Suppressor macrophage (primary cell): ENCODE measurements at places on chromosomes 1 and 21.

- no peak for DNase-seq
Observed at GRCh38 chr1:166999075-166999474, 10.0 kb downstream of the MAEL start.

GRCh38 chr1:147215540-147215916, 9.6 kb downstream of the FMO5 start:
- no peak for DNase-seq

DNA sequence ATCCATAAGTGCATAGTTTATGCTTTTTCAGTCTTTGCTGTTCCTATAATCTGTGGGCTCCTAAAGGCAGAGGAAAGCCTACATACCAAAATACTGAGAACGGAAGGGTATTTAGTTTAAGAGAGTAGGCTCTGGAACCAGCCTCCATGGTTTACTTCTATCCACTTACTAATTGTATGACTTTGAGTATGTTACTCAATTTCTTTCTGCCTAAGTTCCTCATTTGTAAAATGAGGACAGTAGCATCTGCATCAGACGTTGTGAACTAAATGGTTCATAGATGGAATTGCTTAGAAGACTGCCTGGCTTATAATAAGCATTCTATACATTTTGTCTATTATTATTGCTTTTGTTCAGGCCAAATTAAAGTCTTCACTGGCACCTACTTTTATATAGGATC, 111.0 kb downstream of the NTNG1 start:
- DNase-seq = no peak

- no peak for DNase-seq
Observed at GRCh38 chr1:183074215-183074614, 51.0 kb downstream of the LAMC1 start.

- DNase-seq = no peak
Observed at GRCh38 chr1:47317841-47318240, 3.9 kb upstream of the STIL start.

DNA sequence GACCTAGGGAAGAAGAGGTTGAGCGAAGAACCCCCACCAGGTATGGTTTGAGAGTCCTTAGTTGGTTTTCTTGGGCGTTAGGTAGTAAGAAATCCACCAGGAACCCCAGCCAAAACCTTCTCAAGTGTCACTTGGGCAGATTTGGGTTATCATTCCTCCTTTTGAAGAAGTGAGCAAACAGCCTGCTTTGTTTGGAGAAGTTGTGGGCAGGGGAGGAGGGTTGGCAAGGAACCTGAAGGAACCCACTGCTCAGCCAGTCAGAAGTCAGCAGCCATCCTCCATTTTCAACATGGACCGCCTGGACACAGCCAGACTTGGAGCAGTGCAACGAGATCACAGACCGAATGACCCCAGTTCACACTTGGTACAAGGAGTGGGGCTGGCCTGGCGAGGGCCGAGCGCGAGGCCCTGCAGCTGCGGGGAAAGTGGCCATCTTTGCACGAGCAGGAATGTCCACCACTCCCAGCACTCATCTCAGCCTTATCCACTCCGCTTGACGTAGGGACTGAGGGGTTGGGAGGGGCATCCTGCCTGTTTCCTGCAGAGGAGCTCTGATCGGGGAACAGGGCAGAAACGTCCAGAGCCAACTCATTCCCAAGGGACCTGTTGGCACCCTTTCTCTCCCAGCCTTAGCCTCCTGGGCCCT, 7.2 kb downstream of the ADPRS start:
- DNase-seq = peak; percentile 81

GRCh38 chr1:232438476-232438875, 191.5 kb downstream of the SIPA1L2 start:
- DNase-seq = no peak

GRCh38 chr1:6785728-6786505, 663 bp downstream of the CAMTA1 start:
- peak; percentile 67 for DNase-seq

GRCh38 chr1:85815906-85816305, 107.7 kb upstream of the ZNHIT6 start:
- DNase-seq = no peak

DNA sequence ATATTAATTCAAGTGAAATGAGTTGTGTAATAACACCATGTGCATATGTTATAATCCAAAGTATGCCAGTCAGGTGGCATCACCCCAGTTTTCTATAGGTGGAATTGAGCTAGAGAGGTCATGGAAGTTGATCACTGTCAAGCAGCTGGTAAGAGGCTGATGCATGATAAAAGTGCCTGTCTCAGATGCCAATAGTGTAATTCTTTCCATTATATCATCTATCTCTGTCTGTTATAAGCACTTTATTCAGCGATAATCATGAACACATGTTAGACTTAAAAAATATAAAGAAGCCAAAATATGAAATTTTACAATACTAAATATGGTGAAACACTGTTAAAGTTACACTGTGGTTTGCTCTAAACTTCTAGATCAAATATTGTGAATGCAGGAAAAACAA, 156.6 kb downstream of the DNM3 start:
- DNase-seq = no peak

GRCh38 chr1:116273042-116273783, 99.8 kb upstream of the ATP1A1 start:
- no peak for DNase-seq

DNA sequence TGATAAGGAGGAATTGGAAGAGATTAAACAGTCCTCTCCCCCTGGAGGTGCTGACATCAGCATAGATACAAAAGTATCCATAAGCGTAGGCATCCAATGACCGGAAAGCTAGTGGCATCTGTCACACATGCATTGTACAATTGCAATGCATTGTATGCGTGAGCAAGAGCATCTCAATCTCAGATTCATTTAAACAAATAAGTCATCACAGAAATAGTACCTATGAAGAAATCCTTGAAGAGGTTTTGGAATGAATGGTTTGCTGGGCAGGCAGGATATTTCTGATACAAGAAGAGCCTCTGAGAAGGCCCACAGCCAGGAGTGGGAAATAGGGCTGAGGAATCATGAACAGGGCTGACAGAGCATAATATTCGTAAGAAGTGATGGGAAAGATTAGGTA, 88.9 kb upstream of the ABCD3 start:
- no peak for DNase-seq

DNA sequence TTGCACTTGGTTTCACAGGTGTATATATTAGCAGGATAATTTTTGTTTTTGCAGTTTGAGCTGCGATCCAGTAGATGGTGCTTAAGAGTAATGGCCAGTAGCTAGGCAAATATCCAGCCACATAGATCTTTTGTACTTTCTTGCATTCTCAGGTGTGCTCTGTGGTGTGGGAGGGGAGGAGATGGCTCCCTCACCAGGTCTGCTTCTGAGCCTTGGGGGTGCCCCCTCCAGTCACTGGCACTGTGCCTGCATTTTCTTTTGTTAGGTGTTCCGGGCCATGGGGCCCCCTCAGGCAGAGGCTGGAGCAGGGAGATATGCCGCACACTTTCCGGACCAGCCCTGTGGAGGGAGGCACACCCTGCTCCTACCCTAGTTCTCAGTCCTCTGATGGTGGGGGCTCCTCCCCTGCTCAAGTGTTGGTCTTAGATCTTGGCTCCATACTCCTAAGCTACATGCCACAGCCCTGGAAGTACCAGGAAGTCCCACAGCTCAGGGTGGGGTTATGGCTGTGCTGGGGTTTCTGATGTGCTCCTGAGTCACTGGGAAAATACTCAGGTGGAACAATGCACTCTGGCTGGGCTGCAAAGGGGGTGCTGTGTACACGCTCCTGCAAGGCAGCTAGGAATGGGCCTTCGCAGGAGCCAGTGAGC, 197.6 kb upstream of the DMRTA2 start:
- no peak for DNase-seq

DNA sequence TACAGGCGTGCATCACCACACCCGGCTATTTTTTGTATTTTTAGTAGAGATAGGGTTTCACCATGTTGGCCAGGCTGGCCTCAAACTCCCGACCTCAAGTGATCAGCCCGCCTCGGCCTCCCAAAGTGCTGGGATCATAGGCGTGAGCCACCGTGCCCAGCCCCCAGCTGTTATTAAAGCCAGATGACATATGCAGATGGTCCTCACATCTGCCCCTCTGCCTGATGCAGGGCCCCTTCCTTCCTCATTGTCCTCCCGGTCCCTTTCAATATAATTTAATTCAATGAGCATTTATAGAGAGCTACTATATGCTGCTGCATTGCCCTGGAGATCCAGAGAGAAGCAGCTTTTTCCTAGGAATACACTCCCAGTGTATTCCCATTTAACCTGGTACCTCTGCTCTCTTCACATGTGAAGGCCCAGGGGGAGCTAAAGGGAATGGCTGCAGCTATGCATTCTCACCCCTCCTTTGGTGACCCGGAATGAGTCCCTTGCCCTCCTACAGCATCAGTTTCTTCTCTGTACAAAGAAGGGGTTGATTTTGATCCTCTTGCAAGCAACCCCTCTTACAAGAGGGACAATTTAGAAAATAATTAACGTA, 55.6 kb downstream of the L1TD1 start:
- DNase-seq = no peak

DNA sequence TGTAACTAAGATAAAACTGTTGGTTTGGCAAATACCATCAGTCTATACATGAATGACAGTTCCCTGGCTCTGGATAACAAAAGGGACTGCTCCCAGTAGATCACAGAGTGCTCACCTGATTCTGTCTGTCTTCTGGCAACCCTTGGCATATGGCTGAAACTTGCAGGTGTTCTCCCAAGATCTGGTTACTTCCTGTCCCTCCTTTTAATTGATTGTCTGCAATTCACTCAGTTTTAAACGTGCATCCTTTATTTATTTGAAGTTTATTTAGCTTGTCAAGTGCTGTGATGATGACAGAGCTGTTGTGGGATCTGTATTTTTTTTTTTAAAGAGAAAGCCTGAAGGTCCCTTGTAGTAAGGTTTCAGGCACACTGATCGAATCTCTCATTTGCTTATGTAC, 3.4 kb downstream of the KCNA3 start:
- no peak for DNase-seq

DNA sequence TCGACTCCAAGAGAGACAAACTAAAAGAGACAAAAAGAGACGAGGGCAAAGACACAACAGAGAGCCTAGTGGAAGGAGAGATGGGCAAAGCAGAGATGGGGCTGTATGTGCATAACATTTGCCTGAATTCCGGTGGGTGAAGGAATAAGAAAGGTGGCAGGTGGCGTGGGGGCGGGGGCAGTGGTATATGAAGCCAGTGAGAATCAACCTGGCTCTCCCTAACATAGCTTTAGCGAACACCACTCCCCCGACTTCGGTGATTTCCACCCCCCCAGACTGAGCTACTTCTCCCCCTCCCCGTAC, 1.1 kb downstream of the INKA2 start:
- DNase-seq = no peak

- DNase-seq = peak; percentile 55
Observed at GRCh38 chr1:66396212-66396890, 137.6 kb upstream of the SGIP1 start.

DNA sequence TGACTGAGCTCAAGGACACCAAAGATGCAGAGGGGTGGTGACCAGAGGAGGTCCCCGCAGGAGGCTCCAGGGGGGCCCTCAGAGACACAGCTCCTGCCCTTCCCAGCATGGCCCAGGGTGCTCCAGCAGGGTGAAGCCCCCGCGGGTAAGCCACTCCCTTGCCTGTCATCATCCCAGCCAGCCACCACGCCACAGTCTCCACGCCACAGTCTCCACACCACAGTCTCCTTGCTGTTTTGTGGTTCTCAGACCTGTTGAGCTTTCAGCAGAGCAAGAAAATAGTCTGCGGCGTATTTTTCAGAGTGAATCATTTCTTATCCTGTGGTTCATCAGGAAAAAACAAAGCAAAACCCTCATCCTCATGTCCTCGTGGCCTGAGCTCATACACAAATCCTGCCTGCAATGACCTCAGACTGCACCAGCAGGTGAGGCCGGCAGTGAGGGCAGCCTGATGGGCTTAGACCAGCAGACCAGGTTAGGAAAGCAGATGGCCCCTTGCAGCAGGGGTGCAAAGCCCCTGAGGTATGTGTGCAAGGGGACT, 25.7 kb upstream of the ABCG1 start:
- DNase-seq = no peak

- peak; percentile 93 for DNase-seq
Observed at GRCh38 chr1:161069731-161070270, at the start of gene ARHGAP30. Gene ARHGAP30, minus strand, starts transcription at chr1:161069891. Its CDS starts 267 bp downstream, at chr1:161069624.

- no peak for DNase-seq
Observed at GRCh38 chr1:95171270-95172245, 54.4 kb downstream of the TLCD4 start.

- DNase-seq = no peak
Observed at GRCh38 chr1:6178751-6179563, 1.2 kb downstream of the CHD5 start.

GRCh38 chr1:26614655-26615411, 81.0 kb upstream of the ARID1A start:
- no peak for DNase-seq

- no peak for DNase-seq
Observed at GRCh38 chr1:12458571-12458970, 159.4 kb downstream of the DHRS3 start.

DNA sequence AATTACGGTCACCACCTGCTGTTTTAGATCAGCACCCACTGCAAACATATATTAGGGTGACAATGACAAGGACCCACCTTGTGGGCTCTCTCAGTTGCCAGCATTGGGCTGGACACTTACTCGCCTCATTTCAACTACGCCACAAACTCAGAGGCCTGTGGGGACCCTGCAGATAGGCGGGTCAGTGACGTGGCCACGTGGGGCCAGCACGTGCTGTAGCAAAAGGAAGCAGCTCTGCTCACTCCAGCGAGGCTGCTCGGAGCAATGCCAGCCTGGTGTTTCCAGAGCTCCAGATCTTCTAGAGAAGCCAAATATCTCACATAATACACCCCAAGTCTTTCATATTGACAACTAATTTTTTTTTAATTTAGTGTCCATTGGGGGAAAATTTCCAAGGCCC, 76.7 kb upstream of the TMEM51 start:
- DNase-seq = no peak

DNA sequence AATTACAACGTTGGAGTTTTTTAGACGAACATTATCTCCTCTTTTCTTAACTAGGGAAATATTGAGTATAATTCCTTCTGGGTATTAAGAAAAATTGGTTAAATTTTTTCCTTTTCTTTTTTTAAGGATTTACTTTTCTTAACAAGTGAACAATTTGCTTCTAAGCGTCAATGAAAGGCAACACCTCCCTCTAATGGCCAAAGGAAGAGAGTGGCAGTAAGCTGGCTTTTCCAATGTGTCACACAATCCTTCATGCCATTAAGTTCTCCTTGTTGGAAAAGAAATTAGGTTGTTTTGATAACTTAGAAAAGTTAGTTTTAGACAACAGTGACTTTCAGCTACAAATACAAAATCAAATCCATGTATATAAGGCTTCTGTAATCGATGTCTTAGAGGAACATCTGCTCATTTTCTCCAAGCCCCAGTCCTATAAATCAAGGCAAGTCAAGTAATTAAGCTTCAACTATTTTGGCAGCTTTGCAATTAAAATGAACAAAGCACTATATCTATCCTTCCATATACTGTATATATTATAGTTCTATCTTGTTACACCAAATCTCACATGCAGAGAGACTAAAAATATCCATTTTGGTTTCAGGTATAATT, 62.8 kb downstream of the EDEM3 start:
- peak; percentile 48 for DNase-seq

GRCh38 chr1:213041443-213041842, 9.6 kb upstream of the RPS6KC1 start:
- DNase-seq = no peak
